ENCODE measurements at places on chromosomes 2 and 18.

DNA sequence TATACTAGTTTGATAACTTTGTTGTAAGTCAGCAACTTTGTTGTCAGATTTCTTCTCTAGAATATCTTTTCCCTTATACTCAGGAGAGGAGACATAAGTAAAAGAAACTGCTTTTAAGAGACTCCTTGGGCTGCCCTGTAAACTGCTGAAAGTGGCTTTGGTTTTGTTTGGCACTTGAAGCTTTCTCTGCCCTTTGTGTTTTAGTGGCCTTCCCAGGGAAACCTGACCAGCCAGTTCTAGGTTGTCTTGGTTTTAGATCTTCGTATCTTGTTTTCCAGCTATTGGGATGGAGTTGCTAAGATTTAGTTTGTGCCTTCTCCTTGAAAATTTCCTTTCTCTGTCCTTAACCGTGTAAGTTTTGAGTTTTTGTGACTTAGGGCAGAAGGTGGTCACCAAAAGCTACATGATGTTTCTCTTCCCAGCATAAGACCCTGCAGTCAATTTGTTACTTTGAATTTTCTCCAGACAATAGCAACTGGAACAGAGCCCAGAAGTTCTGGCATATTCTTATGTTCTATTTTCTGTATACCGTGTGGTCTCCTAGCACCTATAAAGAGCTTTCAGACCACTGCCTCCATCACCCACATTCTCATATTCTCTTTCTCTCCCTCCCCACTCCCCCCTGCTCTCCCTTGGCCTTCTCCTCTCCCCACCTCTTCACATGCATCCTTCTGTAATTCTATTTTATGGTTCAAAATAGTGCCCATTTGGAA is 81.1 kb downstream of the BOLA3 start:
- no peak for DNase-seq

GRCh38 chr2:44843641-44844310 is 97.7 kb upstream of the SIX3 start:
- no peak for DNase-seq

GRCh38 chr2:15265889-15266288 is 295.2 kb downstream of the NBAS start:
- DNase-seq = no peak

DNA sequence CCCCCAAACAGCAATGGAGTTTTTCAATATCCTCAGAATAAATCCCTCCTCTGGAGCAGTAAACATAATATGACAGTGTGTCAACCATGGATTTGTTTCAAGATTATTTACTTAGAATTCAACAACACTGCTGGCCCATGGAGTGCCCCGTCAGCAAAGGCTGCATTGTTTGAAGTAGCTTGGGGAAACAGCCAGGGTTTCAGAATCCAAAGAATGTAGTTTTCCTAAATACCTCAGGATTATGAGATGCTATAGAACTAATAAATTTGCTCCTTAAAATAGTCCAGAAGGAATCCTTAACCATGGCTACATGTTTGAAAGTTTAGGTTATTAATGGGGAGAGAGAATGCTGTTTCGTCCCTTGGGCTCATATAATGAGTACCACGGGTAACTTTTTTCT is 13.1 kb upstream of the CETN1 start:
- no peak for DNase-seq

DNA sequence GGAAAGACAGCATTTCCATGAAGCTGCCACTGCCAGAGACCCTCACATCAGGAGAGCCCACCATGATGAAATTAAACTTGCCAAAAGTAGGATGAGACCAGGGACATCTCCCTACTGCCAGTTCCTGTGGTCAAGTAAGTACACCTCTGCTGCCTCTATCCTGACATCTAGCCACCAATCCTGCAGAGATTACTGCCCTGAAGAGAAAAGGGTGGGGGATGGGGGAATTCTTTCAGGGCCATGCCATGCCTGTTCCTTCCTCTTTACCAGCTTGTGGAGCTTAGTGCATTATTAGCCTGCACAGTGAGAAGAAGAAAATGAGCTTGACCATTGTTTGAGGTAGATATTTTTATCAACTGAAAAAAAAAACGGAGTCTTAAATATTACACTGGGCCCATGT is 397.2 kb upstream of the CDH2 start:
- no peak for DNase-seq

DNA sequence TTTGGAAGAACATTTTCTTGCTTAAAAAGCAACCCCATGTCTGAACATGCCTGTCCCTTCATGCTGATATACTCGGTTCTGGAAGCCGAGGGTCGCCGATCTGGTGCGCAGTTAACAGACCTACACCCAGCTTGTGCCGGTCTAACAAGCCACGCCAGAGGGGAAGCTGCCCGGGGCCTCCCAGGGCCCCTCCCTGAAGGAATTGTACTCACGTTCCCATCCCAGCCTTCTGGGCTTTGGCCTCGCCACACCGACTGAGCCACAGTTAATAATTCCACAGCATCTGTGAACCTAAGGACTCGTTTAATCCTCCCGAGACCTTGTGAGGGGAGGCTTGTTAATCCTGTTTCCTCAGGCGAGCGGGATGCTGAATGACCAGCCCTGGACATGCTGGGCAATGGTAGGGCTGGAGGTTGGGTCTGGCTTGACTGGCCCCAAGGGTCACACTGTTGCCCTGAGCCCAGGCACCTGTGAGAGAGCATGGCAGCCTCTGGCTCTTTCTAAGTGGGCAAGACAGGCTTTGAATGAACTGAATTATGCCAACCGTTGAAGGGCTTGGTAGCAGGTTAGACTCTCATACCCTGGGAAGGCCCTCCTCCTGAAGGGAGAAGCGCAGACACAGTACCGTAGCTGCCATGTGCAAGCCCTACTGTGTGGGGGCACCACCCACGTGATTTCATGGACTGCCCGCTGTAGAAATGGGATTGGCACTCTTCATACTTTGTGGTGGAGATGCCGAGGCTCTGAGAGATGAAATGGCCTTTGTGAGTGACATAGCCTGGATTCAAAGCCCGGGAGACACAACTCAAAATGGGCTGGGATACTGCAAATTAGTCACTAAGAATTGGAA is 27.9 kb upstream of the ODC1 start:
- DNase-seq = no peak

- no peak for DNase-seq
These were observed 156.5 kb downstream of the CDH7 start for GRCh38 chr18:65907281-65907680.

DNA sequence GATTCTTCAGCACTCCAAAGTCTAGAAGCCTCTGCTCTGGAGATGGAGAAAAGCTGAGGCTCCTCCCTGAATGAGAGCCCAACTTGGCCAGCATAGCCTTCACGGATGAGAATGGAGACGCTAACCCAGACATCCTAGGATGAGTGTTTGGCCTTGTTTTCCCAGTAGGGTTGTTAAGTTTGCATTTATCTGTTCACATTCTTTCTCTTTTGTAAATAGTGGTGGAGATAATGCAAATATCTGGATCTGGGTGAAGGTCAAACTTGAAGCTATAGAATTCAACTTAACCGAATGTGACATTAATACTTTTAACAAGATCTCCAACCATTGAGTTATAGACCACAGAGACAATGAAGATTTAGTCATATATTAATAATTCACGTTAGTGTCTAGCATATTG is 53.4 kb upstream of the BZW1 start:
- DNase-seq = no peak

DNA sequence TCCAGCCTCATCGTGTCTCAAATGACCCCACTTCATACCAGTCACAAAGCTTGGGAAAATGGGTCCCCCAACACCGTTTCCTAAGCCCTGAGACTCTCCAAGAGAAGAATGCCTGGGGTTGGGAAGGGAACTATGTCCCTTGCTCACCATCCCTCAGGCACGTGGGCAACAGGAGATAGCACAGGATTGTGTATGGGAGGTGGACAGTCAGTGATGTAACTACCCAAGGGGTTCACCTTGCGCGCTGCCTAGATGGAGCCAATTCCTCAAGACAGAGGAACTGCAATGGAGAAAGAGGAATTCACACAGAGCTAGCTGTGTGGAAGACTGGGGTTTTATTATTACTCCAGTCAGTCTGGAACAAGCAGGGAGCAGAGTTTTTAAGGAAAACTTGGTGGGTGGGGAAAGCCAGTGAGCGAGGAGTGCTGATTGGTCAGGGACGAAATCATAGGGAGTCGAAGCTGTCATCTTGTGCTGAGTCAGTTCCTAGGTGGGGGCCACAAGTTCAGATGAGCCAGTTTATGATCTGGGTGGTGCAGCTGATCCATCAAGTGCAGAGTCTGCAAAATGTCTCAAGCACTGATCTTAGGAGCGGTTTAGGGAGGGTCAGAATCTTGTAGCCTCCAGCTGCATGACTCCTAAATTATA is 13.8 kb upstream of the CXCR1 start:
- DNase-seq = no peak

DNA sequence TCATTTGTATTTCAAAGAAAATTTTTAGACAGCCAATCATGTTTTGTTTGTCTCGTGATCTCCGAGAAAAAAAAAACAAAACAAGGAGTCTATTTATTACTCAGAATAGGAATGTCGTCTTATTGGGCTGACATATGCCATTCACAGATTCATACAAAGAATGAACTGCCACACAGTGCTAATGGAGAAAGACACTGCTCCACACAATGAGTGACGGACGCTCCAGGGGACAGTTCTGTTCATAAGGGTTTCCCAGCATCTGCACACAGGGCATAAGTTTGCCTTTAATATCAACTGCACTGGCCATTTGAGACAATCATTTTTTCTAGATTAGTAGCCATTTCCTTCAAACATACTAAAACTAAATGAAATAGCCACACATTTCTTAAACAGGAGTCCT is 3.4 kb downstream of the SERTAD2 start:
- no peak for DNase-seq

DNA sequence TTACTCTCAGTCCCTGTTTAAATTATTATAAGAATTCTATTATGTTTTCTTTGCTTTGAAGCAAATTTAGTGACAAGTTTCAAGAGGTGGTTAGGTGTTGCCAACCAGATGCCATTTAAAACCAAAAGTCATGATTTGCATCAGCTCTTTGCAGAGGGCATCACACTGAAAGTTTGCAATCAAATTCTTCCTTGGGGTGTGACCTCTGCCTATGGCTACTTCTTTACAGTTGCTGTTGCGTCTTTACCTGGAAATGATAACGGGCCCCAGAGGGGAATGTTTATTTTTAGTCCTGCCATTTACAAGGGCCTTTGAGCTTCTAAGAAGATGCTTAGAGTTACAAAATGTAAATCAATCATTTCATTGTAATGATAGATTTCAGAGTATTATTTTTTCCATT is 561.0 kb downstream of the ARHGAP15 start:
- DNase-seq = no peak

DNA sequence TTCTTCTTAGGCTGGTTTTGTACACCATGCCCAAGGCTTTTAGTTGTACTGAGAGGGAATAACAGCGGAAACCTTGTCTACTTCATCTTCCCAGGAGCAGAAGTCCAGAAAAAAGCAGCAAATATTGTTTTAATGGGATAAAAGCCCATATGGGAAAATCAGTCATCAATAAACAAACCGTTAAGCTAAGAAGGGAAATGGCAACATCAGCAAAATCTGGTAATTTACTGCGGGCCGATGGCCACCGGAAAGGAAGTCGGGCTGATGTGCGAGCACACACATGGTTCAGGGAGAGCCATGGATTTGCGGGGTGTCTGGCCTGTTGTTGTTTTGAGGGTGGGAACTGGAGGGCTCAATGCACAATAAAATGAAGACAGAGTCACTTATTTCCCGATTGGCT is 300.7 kb upstream of the RAB6C start:
- no peak for DNase-seq

DNA sequence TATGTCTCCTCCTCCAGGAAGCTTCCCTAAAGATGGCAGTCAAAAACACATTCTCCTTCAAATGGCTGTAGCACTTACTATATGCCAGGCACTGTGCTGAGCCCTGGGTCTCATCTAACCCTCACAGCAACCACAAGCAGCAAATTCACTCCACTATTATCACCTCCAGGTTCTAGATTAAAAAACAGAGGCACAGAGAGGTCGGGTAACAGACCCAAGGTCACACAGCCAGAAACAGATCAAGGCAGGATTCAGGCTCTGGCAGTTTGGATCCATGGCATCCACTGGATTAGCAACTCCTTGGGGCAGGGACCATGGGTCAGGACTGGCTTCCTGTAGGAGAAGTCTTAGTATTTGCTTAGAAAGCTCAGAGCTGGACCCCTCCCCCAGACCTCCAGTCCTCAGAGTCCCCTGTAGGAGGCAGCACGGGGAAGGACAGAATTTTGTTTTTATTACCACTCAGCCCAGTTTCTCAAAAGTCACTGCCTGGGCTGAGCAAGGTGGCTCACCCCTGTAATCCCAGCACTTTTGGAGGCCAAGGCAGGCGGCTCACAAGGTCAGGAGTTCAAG is 34.4 kb downstream of the ZFP36L2 start:
- DNase-seq = no peak

DNA sequence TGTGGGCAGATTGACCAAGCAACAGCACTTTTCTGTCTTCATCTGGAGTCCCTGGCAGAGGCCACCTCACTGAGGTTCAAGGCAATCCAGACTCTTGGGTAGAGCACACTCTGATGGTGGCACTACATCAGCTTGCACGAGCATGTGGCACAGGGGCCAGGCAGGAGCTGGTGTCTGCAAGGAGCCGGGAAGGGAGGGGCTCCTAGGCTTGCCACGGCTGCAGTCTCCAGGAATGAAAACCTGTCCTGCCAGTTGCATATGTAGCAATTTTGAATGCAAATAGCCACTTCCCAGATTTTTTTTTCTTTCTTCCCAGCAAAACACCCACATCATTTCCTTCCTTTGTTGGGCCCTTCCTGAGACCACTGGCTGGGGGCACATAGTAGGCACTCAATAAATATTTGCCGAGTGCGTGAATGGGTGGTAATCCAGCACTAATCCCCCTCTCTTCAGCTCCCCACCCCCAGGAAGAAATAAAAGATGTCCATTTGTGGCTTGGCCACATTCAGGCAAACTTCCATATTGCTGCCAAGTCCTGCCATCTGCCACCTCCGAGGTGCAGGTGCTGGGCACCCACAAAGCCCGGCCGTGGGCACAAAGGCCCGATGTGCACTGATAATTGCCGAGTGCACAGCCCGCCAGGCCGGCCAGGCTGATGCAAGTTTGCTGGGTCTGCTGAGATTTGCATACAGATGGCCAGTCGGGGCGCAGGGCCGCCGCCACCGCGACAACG is 72.4 kb downstream of the MYCN start:
- DNase-seq = no peak

- no peak for DNase-seq
These were observed 7.0 kb downstream of the TNS1 start for GRCh38 chr2:217995731-217996231.

DNA sequence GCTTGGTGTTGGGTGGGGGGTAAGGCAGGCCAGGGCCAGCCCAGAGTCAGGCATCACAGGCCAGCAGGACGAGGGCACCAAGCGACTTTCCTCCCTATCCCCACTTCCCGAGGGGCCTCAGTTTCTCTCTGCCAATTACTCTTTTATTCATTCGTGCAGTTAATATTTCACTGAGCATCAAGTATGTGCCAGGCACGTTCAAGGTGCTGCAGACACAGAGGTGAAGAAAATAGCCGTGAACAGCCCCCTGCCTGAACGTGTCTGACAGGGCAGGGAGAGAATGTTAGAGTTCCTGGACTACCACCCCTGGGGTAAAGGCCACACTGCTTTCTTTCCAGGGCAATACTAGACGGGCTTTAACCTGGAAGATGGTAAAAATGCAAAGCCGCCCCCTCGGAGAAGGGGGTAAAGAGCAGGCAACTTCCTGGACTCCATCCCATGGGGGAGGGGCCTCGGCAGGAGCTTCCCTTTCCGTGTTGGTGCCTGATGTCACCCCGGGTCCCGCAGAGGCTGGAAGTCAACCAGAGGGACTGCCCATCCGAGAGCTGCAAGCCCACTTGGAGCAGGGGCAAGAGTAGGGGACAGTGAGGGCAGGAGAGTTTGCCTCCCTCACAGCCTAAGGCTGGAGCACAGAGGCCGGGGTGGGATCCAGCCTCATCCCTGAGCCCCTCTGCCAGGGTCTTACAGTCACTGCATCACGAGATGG is 47.1 kb downstream of the CENPO start:
- DNase-seq = no peak

All from HTR-8/SVneo (cell line).